ENCODE measurements at places on chromosomes 3 and 15.

- DNase-seq = no peak
Measured at GRCh38 chr15:66419471-66419870, 32.8 kb downstream of the MAP2K1 start.

- no peak for DNase-seq
Measured at GRCh38 chr3:21859124-21860081, 108.4 kb upstream of the ZNF385D start.

DNA sequence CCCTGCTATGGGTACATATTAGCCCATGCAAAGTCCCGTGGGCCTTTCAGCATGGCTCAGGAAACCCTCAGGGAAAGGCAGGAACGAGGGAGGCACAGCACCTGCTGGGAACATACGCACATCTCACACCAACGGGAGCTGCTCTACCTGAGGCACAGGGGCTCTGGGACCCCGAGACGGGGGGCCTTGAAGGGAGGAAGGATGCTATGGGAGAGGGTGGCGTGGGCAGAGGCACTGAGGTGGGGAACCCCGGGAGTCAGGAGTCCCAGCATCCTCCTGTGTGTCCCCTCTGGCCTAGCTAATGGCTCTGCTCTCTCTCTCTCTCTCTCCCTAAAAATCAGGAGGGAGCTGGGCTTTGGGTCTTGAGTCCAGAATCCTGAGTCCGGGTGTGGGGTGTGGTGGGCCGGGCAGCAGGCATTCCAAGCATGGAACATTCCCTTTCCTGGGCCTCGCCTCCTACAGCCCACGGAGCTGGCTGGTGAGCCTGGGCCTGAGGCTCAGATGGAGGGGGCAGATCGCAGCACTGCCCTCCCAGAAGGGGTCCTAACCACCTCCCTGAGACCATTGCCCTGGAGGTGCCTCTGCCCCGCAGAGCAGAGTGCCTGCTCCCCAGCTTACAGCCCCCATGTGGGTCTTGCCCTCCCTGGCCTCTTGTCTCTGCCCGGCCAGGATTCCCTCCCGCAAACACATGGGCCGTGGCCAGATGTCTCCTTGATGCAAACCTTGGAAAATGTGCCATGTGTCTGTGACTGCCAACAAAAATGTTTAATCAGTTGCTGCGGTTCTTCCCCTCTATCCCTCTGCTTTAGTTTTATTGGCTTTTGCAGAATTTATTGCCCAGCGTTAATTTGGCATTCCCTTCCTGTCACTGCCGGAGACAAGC lies 101.6 kb downstream of the TMEM266 start:
- no peak for DNase-seq

DNA sequence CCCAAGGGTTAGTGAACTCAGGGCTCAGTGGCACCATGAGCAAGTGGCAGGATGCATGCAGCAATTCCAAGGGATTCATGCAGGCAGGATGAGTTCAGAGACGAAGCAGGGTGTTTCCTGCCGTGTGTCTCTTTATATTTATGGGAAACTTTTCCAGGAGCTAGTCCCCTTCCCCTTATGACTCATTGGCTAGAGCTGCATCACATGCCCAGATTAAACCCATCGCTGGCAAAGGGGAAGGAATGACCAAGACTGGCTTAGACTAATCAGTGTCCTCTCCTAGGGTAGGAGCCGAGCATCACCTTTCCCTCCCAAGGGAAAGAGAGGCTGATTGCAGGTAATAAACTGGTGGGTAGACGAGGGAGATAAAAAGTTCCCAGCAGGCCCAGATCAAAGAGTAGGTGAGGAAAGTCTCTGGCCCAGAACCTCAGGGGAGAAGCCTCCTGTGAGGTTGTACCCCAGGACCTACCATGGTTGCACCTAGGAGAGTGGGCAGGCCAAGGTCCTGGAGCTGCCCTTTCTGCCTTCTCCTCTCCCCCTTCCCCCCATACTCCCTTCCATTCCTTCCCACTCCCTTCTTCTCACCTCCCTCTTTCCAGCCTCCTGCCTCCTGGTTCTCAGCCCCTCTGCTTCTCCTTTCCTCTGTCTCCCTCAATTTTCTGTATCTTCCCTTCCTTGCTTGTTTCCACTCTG lies 67.8 kb upstream of the ITGA11 start:
- DNase-seq = no peak

GRCh38 chr3:119469418-119470189 lies 841 bp downstream of the POGLUT1 start:
- no peak for DNase-seq

- DNase-seq = no peak
Measured at GRCh38 chr3:13879946-13880810, at the start of gene WNT7A. Gene WNT7A (minus strand): TSS chr3:13880071. CDS start chr3:13879816, 255 bp downstream.

GRCh38 chr3:33881156-33882064 lies 83.0 kb downstream of the PDCD6IP start:
- no peak for DNase-seq

- no peak for DNase-seq
Measured at GRCh38 chr15:63983061-63983711, 63.1 kb downstream of the DAPK2 start.

DNA sequence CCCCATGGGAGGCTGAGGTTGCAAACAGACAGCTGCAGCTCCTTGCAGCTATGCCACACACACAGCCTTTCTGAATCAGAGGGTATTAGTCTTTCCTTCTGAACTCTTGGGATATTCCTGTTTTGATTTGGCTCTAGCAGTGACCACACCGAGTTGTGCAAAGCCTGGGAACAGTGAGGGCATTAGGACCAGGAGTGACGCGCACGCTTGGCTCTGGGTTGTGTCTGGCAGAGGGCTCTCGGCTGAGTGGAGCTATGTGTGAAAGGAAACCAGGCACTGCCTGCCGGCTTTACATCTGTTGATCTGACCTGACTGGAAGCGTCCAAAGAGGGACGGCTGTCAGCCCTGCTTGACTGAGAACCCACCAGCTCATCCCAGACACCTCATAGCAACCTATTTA lies at the start of gene GALNT15:
Gene GALNT15, plus strand, starts transcription at position 292 of the 400 bp plus-strand sequence. CDS start 472 bp downstream, outside the sequence.
- no peak for DNase-seq

DNA sequence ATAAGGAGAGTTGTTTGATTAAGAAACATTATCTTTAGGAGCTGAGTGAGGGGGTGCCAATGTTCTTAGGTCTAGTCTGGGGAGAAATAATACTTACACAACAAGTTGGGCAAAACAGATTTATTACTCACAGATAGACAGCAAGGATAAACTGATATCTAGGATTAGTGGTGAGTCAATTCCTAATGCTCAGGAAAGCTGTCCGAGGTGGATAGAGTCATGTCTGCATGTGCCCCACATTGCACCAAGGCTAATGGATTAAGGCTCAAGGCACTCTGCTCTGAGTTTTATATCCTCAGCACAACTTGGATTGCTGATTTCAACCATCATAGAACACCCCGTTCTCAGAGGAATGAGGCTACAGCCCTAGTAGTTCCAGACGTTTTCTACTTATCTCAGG lies 1042.3 kb downstream of the OTOL1 start:
- no peak for DNase-seq

- no peak for DNase-seq
Measured at GRCh38 chr15:60762638-60763037, 283.7 kb upstream of the ICE2 start.

Measured in 8988T (cell line).